ENCODE measurements at places on chromosomes 5 and 9.

GRCh38 chr5:150296496-150296895 is 6.2 kb downstream of the ARSI start:
- DNase-seq: no peak

GRCh38 chr5:177313561-177314259 is 2.0 kb upstream of the MXD3 start:
- DNase-seq: no peak

- DNase-seq: no peak
These were observed 162.8 kb downstream of the TLE1 start for GRCh38 chr9:81526587-81526986.

GRCh38 chr9:13034694-13035002 is 244.8 kb downstream of the MPDZ start:
- DNase-seq: peak; percentile 10

- DNase-seq: no peak
These were observed 2.8 kb upstream of the IL33 start for GRCh38 chr9:6212722-6213375.

DNA sequence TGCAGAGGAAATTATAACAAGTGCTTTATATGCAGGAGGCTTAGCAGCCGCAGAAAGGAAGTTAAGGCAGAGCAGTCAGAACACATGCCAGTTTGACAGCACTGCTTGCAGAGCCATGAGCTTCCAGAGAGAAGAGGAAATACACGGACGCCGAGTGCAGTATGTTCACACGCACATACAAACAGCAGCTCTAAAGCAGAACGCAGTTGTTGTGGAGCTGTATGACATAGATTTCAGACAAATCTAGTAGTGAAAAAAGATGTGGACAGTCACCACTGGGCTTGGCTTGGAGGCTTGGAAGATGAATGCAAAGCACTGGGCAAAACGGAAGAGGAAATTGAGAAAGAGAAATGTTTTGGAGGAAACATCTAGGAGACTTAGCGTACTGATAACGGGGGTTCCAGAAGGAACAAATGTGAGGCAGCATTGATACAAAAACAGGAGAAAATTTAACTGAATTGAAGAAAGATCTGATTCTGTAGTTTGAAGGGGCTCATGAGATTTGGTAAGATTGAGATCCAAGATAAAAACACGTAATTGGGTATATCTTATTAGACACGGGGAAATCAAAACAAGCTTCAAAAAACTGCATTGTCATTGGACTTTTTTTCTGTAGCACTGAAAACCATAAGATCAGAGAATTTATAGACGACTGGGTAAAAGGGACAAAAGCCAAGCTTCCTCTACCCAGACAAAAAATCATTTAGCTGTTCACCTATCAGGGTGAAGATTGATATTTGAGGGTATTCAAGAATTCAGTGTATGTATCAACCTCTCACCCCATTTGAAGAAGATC is 19.6 kb upstream of the ROPN1L start:
- DNase-seq: no peak

DNA sequence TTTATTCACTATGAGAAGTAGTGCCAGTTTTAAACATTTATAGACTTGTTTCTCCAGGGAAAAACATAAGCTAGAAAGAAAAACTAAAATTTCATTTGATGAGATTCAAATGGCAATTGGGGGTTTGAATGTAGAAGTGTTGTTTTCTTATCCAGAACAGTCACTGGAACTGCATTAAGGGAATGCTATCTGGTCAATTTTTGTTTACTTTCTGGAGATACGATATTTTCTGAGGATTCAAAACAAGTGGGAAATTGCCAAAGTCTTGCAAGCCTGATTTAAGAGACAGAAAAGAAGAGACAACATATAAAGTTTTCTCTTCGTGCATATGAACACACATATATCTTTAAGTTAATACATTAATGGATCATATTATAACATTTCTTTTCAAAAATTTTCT is 118.4 kb downstream of the NXNL2 start:
- no peak for DNase-seq

GRCh38 chr9:127946728-127947127 is 9.1 kb upstream of the DPM2 start:
- no peak for DNase-seq

- no peak for DNase-seq
These were observed 149.2 kb upstream of the NR3C1 start for GRCh38 chr5:143552680-143553079.

DNA sequence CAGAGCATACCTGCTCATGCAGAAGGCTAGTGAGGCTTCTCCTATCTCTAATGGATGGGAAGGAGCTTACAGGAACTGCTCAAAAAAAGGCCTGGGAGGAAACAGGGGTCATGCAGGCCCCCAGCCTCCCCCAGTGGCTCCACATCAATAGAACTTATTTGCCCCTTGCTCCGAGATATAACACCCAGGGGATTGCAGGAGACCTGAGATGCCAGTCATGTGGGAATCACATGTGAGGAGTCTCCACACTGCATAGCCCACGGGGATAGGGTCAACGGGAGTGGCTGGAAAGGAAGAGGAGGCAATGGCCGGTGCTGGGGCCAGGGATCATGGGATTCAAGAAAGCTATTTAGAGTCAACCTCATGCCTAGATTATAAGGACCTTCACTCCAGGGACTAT is 76.2 kb downstream of the NRG2 start:
- no peak for DNase-seq

GRCh38 chr5:88390096-88390441 is 121.4 kb upstream of the TMEM161B start:
- DNase-seq: no peak

GRCh38 chr9:127884427-127884911 is 7.0 kb upstream of the AK1 start:
- DNase-seq: peak; percentile 42

DNA sequence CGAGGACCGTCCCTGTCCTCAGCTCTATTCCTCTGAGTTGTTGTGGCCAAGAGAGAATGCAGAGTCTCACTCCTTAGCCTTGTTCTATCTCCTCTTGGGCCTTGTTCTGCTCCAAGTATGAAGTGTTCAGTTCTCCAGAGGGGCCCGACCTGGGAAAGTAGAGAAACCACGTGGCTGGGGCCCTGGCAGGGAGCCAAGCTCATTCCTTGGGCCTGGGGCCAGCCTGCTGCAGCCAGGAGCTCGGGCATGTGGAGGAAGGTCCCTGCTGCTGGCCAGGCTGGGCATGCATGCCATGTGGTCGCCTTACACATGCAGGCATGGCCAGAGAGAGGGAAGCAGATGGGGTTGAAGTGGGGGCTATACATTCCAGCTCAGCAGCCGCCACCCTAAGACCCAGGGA is 60.7 kb downstream of the COL27A1 start:
- no peak for DNase-seq

DNA sequence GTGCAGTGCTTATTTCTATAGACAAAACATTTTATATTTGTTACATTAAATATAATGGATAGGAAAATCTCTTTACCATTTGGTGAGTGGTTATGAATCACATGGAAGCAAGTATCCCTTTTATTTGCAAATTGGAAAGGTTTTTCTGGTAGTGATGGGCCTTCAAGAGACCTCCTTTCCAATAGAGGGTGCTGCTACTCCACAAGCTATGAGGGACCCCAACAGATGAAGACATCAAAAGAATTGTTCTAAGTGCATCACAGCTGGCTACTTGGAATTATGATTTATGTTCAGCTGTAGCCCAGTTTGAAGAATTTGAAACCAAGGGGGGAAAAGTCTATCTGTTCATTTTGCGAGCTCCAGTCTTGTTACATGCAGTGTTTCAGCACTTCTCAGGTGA is 493.7 kb upstream of the SGCD start:
- no peak for DNase-seq

DNA sequence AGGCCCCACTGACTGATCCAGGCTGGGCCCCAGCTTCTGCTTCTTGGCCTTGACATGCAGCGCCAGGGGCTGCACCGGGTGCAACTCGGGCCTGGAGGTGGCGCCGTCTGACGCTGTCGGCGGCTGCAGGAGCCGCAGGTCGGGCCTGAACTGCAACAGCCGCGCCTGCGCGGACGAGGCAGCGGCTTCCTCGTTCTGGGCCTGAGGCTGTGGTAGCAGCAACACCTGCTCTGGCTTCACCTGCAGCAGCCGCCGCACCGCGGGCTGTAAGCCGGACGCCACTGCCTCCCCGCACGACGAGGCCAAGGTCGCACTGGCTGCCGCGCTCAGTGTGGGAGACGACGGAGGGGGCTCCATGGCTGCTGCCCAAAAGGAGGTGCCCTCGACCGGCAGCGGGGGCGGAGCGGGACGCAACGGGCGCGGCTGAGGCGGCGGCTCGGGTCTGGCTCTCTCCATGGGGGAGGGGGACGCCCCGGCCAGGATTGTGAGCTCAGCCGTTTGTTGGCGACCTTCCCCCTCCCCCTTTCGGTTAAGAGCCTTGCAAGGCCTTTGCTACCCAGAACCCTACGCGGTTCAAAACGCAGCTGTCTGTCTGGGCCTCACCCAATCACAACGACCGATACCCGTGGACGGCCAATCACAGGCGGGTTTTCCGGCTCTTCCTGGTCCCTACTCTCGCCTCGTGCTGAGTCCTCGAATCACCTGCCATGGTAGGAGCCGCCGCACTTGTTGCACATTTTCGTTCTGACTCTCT is 438 bp downstream of the SOX30 start:
- DNase-seq: peak; percentile 11

DNA sequence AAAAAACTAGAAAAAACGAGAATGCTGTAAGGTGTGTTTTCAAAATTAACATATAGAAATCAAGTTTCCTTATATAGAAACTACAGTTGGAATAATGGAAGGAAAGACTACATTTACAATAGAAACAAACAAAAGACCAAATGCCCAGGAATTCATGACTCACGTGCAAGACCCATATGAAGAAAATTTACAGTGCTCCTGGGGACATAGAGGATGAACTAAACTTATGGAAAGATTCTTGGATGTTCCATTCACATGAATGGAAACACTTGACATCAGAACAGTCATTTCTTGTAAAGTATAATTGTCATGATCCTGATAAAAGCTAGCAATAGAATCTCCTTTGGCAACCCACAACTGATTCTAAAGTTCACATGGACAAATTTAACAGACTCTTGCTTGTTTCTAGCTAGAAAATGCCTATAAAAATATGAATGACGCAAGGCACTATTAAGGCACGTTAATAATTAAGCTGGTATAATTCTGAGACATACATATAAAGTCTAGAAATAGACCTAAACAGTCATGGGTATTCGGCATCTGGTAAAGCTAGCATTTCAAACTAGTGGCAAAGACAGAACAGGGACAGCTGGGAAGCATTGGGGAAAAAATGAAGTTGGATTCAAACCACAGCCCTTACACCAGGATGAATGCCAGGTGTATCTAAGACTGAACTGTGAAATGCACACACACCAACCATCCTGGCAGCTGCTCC is 5.1 kb upstream of the ZFP62 start:
- DNase-seq: no peak

DNA sequence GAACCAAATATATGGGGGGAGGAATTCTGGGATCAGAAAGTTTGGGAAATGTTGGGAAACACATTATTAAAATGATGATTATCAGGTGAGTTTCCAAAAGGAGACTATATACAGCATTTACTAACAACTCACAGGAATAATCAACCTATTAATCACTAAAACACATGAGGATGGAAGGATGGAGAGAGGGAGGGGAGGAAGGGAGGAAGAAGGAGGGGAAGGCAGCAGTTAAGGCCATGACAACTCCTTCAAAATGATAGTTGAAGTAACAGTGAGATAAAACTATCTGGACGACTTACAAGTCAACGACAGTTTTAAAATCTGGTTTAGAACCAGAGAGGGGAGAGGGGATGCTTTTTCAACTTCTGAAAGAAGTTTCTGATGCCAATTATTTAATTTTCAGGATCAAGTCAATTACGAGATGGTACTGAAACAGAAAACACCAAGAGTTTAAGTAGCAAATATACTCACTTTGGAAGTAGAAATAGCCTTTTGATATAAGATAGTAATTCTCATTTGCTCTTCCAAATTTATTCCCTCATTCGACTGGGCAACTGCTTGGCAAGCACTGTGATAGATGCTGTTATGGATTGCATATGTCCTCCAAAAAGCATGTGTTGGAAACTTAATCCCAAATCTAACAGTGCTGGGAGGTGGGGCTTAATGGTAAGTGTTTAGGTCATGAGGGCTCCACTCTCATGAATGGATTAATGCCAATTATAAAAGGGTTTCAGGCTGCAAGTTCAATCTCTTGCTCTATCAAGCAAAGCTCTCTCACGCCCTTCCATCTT is 30.4 kb downstream of the FBXW11 start:
- DNase-seq: no peak

GRCh38 chr9:98806394-98807035 is 955 bp upstream of the GALNT12 start:
- no peak for DNase-seq

DNA sequence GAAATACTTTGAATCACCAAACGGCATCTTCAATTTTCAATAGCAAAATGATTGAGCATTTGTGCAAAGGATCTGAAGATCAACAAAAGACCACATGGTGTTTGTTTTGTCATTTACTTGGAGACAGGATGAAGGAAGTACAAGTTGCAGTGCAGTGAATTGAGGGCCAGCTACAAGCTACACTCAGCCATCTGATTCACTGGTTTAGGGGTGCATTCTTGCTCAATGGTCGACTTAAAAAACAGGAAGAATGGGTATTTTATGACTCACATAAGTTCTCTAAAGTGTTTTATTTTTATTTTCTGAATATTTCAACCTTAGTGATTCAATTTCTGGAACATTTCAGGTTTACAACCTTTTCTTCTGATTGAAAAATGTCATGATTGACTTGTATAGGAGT is 412.1 kb upstream of the ADAMTSL1 start:
- no peak for DNase-seq

DNA sequence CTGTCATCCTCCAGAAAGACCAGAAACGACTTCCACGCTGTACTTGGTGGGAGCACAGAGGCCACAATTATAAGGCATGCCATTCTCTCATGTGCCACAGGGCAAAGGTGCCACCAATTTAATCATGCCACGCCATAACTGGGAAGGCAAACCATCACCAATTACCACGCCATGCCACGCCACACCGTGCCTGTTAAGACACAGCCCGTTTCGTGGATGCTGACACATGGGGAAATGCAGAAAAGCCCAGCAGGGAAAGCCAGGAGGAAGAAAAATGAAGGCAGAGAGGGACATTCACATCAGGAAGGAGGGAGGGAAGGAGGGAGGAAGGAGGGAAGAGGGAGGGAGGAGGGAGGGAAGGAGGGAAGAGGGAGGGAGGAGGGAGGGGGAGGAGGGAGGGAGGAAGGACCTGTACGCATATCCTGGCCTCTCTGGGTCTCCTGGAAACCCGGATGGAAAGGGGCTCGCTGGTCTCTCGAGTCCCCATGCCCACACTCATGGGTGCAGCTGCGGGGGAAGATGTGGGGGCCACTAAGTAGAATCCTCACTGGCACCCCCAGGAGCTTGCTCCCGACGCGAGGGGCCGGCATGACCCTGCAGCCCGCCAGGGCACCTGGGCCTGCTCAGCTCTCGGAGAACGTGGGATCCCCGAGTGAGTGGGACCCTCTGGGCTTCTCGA is 61.7 kb upstream of the UBAC1 start:
- no peak for DNase-seq

DNA sequence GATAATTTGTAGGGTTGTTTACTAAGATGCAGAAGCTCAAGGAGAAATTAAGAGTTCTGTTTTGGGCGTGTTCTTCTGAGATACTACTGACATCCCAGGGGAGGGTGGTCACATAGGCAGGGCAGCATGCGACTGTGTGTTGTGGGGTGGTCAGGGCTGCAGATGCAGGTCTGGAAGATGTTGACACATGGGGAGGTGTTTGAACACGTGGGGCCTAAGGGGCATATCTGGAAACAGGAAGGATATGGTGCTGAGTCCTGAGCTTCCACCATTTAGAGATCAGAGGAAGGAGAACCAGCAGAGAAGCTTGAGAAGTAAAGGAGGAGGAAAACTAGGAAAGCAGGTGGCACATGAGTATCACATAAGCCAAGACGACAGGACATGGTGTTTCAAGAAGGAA is 228.2 kb downstream of the ADGRV1 start:
- no peak for DNase-seq

All from NCI-H2029 treated with DMSO at 0.1 percent for 48 hours (cell line).